CD8-positive, alpha-beta T cell (primary cell): ENCODE measurements at places on chromosomes 6 and 20. TPM values are rescaled to one million over a fixed set of nuclear protein-coding genes. Genes with fewer than 3 reads are reported as not detected.

GRCh38 chr20:19991308-19991707 is 25.9 kb upstream of the NAA20 start:
- no peak for DNase-seq

DNA sequence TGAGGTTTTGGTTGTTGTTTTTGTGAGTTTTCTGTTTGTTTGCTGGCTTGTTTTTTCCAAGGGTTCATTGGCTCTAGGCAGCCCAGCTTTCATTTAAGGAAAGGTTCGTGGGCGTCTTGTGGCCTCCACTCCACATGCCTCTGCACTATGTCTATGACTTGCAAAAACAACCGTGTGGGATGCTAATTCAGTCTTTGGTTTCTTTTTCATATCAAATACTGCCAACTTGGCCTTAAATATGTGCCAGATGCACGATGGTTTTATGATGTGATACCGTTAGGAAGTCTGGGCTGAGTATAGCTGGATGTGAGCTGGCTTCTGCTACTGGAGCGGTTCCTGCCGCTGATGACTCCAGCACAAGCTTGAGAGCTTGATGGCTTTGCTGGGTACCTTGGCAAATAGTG is 96.3 kb downstream of the BMP2 start:
- DNase-seq: no peak

DNA sequence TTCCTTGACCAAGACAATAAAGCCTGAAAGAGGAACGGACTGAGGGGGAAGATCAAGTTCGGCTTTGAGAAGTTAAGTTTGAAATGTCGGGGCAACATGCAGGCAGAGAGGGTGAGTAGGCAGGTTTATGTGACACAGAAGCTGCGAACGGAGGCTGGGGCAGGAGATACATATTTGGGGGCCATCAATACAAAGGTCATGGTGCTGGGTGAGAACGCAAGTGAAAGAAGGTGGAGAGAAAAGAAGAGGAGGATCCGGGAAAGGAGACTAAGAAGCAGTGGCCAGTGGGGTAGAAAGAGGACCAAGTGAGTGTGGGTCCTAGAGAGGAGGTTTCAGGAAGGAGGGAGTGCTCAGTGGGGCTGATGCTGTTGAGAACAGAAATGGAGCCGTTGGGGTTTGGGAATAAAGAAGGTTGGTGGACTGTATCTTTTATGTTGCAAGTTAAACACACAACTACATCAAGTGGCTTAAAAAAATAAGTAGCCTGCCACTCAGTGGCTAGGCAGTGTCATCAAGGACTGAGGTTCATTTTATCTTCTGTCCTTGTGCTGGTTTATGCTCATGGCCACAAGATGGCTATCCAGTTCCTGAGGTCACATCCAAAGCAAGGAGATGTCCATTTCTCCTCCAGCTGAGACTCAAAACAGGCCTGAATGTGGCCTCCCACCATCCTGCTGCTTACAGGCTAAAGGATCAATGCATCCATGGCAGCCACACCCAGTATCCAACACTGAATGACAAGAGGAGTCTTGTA is 1.7 kb upstream of the BLCAP start:
- no peak for DNase-seq

DNA sequence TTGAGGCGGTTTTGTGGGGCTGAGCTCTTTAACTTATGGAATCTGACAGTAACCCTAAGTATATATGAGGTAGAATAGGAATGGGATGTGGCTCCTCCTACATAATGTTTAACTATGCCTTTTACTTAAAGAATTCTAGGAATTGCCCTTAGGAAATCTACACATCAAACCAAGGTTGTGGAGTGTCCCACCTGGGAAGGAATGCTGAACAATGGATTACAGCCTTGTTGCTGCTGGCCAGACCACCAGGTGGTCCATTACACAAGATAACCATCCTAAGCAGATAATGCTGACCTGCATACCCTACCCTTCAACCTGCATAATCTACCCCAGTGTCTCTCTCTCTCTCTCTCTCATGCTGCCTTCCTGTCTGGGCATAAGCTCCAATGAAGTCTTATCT is 35.0 kb upstream of the SLC22A16 start:
- DNase-seq: no peak

DNA sequence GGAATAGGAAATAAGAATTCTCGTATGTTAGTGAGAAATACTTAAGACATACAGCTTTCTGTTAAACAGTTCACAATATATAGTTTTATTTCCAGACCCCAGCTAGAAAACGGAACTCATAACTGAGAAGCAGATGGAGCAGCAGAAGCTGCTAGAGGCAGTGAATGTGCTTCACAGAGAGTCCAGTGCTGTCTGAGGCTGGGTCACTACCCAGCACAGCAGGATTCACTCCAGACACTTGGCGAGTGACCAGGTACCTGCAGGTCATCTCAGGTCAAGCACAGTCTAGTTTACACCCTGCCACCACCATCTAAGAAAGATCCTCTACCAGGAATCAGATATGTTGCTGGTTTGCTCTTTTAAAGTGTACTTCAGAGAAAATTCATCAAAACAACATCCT is 243.1 kb upstream of the RAB32 start:
- DNase-seq: no peak

DNA sequence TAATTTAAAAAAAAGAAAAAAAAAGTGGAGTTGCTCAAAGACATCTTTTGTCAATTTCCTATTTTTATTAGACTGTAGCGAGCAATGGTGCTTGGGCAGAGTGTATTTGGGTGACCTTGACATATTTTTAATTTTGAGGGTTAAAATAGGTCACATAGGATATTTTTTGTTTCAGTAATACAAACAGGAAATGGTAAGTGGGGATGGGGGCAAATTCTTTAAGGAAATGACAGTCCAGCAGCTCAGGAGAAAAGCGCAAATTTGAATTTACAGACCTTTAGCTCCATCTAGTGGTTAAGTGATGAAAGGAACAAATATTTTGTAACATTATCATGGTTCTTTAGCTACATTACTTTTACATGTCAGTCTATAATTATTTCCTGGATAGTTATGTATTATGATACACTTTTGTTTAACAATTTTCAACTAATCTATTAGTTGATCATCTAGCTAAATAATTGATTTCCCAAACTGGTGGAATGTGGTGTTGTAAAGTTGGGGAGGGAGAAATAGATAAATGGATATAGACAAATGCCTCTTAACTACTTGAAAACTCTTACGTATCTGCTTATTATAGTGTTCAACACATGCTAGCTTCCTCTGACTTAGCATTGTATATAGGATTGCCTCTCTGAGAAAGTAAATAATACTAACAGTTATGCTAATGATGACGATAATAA is 10.0 kb downstream of the CITED2 start:
- DNase-seq: no peak

PCSK2 gene
- total RNA-seq: not detected

DDRGK1 gene
- 40.6 TPM for total RNA-seq
